ENCODE measurements at places on chromosomes 12 and 14. TPM values are rescaled to one million over a fixed set of nuclear protein-coding genes. Genes with fewer than 3 reads are reported as not detected.

The DPF3 gene
- 9.3 TPM for total RNA-seq

The NCOR2 gene
- 122 TPM for total RNA-seq

The FAM186B gene
- 0.40 TPM for total RNA-seq

The IAPP gene
- total RNA-seq = 0.10 TPM

The TSHR gene
- total RNA-seq = not detected

The SLC48A1 gene
- 22.9 TPM for total RNA-seq

The FITM1 gene
- total RNA-seq = 0.20 TPM

All from smooth muscle cell of the pulmonary artery (primary cell).